Thoracic aorta (tissue), 2 donors: ENCODE measurements at places on chromosomes 6 and 20.

GRCh38 chr20:34525709-34526416, 9.6 kb downstream of the DYNLRB1 start:
- peak; percentile 67 for DNase-seq

DNA sequence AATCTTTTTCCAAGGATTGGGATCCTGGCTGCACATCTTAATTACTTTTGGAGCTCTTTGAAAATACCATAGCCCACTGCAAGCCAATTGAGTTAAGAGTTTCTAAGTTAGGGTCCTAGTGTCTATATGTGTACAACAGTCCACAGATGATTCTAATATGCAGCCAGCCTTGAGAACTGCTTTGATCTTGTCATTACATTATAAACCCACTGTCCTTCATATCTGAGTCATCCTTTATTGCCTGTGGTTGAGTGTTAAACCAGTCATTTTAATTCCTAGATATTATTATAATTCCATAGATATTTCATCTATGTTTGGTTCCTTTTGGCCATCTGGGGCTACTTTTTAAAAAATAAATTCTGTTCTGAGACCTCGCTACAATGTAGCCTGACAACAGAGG, 24.1 kb downstream of the MCM8 start:
- no peak for DNase-seq

DNA sequence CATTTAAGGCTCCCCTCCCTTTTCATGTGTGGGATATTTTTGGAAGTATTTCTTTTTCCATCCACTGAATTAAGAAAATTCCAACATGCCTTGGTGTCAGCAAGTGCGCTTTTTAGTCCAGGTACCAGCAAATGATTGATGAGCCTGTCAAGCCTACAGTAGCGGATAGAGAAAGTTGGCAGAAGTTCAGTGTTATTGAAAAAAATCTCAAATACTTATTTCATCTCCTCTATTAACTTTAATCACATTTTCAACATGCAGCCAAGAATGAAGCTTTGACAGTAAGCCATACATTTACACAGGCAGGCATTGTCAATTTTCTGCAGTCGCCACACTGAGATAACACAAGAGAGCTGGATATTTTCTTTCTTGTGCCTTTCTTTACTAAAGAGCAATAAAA, 50.4 kb downstream of the BLOC1S5 start:
- no peak for DNase-seq

- no peak for DNase-seq
Measured at GRCh38 chr6:169235286-169235685, 18.4 kb downstream of the THBS2 start.

DNA sequence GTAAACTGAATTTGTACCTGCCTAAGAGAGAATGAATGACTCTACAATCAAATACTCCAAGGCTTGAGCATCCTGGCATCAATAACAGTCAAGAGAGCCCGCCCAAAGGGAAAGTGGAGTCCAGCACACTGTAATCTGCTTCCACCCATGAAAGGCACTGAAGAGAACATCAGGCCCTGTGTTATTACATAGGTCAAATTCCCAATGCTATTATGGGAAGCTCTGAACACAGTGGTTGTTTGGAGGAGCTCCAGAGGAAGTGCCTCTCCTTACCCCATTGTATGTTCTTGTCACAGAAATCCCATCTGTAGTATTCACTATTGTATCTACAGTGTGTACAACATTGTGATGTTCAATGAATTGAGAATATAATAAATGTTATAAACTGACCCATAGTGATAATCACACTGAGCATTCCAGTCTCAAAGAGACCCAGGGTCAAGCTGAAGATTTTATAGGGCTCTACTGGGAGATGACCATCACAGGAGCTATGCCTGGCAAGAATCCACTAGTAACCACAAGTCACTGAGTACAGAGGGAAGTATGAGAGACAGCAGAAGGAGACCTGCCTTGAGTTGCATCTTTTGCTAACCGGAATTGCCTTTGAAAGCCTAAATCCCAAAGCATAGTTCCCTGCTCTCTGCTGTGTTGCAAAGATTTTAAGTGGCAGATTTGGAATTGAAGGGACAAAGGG, 446.7 kb downstream of the GJA1 start:
- DNase-seq = no peak

- no peak for DNase-seq
Measured at GRCh38 chr20:19783966-19784401, 25.9 kb downstream of the RIN2 start.

GRCh38 chr20:49335476-49335875, 57.6 kb upstream of the ZNFX1 start:
- no peak for DNase-seq

GRCh38 chr20:50304923-50305635, 114.4 kb downstream of the CEBPB start:
- peak; percentile 59 for DNase-seq

GRCh38 chr20:19298652-19299051, 86.2 kb downstream of the SLC24A3 start:
- DNase-seq = no peak

DNA sequence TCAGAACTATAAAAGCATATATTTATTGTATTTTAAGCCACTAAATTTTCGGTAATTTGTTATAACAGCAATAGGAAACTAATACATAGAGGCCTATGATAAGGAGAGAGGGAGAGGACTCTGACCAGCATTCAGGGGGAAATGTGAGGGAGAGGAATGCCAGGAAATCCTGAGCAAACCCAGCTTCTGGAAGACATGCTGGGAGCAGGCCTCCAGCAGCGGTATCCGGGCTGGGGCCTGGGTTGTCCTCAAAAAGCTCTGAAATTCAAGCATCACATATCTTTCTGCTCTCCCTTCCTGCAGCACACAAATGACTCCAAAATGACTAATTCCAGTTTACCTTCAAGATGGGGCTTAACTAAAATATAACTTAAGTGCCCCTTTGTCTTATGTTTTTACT, 33.4 kb upstream of the RIMS1 start:
- DNase-seq = no peak

- DNase-seq = no peak
Measured at GRCh38 chr6:135722190-135722589, 129.3 kb upstream of the PDE7B start.

DNA sequence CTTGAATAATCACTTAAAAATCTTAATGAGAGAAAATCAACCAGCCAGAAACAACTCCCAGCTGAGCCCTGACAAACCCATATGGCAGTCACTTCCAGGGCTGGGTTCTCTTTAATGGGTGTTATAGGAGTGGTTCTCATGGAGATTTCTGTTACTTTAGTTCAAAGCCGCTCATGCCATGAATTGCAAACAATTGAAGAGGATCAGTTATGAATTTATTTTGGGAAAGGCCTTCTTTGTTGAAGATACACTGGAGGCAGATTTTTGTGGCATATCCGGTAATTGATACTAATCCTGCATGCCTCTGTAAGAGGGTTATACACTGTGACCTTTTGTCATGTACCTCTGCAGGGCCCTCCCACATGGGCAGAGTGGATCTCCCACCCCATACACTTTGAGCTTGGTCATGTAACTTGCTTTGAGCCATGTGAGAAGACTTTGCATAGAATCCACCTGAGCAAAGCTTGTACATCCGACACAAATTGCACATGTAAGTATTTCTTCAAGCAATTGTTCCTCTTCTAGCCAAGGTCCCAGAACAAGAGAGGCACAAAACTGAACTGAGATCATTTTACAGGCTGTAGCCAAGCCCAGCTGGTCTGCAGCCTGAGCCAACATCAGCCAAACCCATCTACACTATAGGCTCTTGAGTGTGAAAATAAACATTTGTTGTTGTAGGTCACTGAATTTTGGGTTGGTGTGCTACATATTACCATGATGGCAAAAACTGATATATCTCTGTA, 492.3 kb downstream of the PREX1 start:
- no peak for DNase-seq

GRCh38 chr20:12394786-12395185, 477.1 kb downstream of the BTBD3 start:
- DNase-seq = no peak

- no peak for DNase-seq
Measured at GRCh38 chr6:56104591-56104990, 142.8 kb downstream of the COL21A1 start.

GRCh38 chr6:150194195-150194594, 51.4 kb downstream of the PPP1R14C start:
- DNase-seq = no peak

DNA sequence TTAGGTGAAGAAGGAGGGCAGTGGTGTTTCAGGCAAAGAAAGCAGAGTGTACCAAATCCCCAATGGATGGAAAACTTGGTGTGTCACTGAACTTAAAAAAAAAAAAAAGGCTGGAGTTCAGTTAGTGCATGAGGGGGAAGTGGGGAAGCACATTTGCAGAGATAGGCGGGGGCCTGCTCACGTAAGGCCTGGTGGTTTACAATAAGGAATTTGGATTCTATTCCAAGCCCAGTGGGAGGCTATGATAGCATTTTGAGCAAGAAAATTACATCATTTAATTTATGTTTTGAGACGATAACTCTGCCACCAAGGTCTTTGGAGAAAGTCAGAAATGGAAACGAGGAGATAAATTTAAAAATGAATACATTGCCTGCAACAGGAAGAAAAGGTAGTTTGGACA, 225.5 kb downstream of the EYA4 start:
- DNase-seq = no peak

- DNase-seq = no peak
Measured at GRCh38 chr6:3714768-3715167, 36.7 kb downstream of the PXDC1 start.

- no peak for DNase-seq
Measured at GRCh38 chr6:145893586-145893985, 70.6 kb downstream of the SHPRH start.

- DNase-seq = no peak
Measured at GRCh38 chr20:54058420-54059139, 11.8 kb downstream of the BCAS1 start.

- no peak for DNase-seq
Measured at GRCh38 chr20:41531518-41532275, 86.5 kb downstream of the CHD6 start.

DNA sequence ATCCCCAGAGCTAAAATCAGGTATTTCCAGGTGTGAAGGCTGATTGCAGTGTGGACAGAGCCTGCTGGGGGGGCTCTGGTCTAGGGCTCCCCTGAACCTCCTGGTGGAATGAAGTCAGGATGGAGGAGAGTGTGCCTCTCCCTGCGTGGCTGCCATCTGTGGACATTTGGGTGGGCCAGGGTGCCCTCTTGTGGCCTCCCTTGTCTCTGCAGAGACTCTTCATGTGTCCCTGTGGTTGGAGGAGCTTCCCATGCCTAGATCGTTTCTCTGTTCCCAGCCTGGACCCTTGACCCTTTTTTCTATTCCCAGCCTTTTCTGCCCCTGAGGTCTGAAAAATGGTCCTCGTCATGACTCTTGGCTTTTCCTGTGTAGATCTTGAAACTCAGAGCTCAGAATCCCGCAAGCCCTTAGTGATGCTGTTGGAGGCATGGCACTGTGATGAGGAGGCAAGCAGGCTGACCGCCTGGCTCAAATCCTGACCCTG, 9.9 kb upstream of the PSMF1 start:
- no peak for DNase-seq

- DNase-seq = no peak
Measured at GRCh38 chr6:37865504-37865903, 46.0 kb downstream of the ZFAND3 start.

- no peak for DNase-seq
Measured at GRCh38 chr6:91173186-91173585, 586.3 kb upstream of the MAP3K7 start.

DNA sequence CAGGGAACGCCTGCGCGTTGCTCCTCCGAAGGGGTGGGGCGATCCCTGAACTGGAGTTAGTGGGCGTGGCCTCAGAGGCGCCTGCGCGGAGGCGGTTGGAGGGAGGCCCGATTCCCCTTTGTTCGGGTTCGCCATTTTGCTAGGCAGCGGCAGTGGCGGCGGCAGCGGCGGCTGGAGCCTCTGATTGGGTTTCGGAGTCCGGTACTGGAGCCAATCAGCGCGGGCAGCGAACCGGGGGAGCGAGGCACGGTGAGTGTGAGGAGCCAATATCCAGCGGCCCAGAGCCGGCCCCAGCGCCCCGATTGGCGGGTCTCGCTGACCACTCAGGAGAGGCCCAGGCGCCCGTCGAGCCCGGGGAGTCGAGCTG, at the start of gene NFYA:
NFYA (plus strand) TSS at position 139 of the 367 bp plus-strand sequence. CDS start 6,116 bp downstream, outside the sequence.
- DNase-seq = peak; percentile 97

DNA sequence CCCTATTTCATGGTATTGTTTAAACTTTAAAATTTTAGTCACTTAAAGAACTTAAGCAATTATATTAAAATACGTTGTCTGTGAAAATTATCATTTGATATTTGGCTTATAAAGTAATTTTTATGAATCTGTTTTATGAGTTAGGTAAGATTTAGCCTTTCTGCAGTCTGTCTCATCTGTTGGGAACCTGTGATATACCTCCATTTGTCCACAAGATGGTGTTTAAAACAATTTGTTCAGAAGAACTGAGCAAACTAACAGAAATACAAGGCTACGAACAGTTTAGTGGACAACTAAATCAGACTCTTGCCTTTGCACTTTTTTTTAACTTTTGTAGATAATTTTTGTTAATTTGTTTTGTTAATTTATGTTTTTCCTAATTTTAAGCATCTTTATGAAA, 92.4 kb downstream of the COL9A1 start:
- no peak for DNase-seq

DNA sequence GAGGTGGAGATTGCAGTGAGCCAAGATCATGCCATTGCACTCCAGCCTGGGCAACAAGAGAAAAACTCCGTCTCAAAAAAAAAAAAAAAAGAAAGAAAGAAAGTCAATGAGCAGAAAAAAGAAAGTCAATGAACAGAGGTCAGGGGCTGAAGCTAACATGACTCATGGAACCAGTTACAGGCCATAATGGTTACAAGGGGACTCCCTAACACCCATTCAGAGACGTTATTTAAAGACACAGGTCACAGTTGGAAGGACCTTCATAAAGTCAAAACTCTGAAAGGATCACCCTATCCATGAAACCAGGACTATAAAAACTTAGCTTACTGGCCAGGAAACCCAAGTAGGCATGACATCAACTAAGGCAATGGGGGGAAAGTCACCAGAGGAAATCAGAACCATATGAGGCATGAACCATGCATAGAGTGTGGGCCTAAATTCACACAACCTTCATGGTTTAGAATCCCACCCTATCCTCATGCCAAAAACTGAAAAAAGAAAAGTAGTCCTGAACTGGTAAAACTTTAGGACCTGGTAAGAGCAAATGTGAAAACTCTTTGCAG, 18.2 kb downstream of the FBXL4 start:
- no peak for DNase-seq
